Heart left ventricle (tissue), 16 donors: ENCODE measurements at places on chromosomes 4 and X. TPM values are rescaled to one million over a fixed set of nuclear protein-coding genes. Genes with fewer than 3 reads are reported as not detected.
A peak's percentile ranks its signal among the peaks of the same experiment; 100 is the strongest.

GRCh38 chr4:169266661-169267060, 4.1 kb downstream of the SH3RF1 start:
- H3K4me1 ChIP-seq: peaks cover 30% of the 10 kb centered on the region
- H3K27ac ChIP-seq: no peak overlapping the region
- no peaks in the 10 kb centered on the region for H3K36me3 ChIP-seq
- no peaks in the 10 kb centered on the region for H3K27me3 ChIP-seq

DNA sequence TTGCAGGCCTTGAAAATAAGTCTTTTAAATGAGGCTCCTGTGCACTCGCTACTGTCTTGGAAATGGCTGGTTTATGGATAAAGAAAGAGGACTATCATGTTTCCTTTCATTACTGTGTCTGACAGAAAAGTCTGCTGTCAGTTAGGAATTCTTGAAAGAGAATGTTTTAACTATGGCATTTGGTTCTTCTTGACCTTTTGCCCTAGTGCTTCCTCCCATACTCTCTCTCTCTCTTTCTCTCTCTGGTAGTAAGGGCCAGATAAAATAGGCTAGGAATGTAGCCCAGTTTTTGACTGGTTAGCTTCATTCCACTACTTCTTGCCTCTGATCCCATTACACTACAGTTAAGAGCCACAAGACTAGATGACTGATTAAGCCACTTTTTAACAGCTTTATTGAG, 29.8 kb downstream of the YY2 start:
- no peak for DNase-seq
- no peaks in the 10 kb centered on the region for H3K27me3 ChIP-seq
- no peaks in the 10 kb centered on the region for H3K4me1 ChIP-seq
- no peaks in the 10 kb centered on the region for H3K36me3 ChIP-seq

Gene RAI2
- polyA plus RNA-seq: 21.5 TPM

- peaks cover 9% of the 10 kb centered on the region for H3K27me3 ChIP-seq
- no peaks in the 10 kb centered on the region for H3K4me1 ChIP-seq
- no peak overlapping the region for H3K4me3 ChIP-seq
- H3K27ac ChIP-seq: no peak overlapping the region
- no peaks in the 10 kb centered on the region for H3K36me3 ChIP-seq
- no peak for DNase-seq
Observed at GRCh38 chr4:93776386-93777080, 52.0 kb upstream of the ATOH1 start.

GRCh38 chr4:37733240-37733867, 47.2 kb upstream of the RELL1 start:
- no peaks in the 10 kb centered on the region for H3K4me1 ChIP-seq
- no peak overlapping the region for H3K4me3 ChIP-seq
- H3K27me3 ChIP-seq: no peaks in the 10 kb centered on the region
- no peak overlapping the region for H3K27ac ChIP-seq

DNA sequence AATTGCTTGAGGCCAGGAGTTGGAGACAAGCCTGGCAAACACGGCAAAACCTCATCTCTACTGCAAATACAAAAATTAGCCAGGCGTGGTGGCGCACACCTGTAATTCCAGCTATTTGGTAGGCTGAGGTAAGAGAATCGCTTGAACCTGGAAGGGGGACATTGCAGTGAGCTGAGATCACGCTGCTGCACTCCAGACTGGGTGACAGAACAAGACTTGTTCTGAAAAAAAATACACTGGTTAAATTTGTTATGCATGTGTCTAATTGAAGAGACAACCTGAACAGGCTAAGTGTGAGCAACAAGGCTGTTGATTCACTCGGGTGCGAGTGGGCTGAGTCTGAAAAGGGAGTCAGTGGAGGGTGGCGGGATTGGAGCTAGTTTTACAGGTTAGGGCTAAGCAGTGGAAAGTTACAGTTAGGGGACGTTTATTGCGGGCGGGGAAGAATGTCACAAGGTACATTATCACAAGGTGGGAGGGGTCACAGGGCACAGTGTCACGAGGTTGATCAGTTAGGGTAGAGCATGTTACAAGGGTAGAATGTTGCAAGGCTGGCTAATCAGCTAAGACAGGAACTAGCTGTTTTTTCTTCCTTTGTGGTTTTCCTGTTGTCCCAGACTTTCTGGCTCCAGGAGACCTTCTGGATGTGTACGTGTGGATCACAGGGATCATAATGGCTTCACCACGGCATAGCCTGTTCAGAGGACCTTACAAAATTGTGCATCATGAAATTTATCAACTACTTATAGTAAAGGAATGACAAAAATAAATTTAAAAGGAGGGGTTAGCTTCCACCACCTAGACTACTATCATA, 115.8 kb downstream of the NAA11 start:
- no peak for DNase-seq
- H3K27ac ChIP-seq: no peak overlapping the region
- no peaks in the 10 kb centered on the region for H3K4me1 ChIP-seq
- H3K4me3 ChIP-seq: no peak overlapping the region
- no peaks in the 10 kb centered on the region for H3K36me3 ChIP-seq

GRCh38 chr4:39305912-39306677, 60.1 kb downstream of the RFC1 start:
- DNase-seq: peak; percentile 25
- H3K27me3 ChIP-seq: no peaks in the 10 kb centered on the region
- no peak overlapping the region for H3K4me3 ChIP-seq
- H3K27ac ChIP-seq: no peak overlapping the region
- H3K36me3 ChIP-seq: peaks cover 73% of the 10 kb centered on the region
- H3K4me1 ChIP-seq: no peaks in the 10 kb centered on the region

Gene DOK7
- polyA plus RNA-seq: 89.5 TPM

DNA sequence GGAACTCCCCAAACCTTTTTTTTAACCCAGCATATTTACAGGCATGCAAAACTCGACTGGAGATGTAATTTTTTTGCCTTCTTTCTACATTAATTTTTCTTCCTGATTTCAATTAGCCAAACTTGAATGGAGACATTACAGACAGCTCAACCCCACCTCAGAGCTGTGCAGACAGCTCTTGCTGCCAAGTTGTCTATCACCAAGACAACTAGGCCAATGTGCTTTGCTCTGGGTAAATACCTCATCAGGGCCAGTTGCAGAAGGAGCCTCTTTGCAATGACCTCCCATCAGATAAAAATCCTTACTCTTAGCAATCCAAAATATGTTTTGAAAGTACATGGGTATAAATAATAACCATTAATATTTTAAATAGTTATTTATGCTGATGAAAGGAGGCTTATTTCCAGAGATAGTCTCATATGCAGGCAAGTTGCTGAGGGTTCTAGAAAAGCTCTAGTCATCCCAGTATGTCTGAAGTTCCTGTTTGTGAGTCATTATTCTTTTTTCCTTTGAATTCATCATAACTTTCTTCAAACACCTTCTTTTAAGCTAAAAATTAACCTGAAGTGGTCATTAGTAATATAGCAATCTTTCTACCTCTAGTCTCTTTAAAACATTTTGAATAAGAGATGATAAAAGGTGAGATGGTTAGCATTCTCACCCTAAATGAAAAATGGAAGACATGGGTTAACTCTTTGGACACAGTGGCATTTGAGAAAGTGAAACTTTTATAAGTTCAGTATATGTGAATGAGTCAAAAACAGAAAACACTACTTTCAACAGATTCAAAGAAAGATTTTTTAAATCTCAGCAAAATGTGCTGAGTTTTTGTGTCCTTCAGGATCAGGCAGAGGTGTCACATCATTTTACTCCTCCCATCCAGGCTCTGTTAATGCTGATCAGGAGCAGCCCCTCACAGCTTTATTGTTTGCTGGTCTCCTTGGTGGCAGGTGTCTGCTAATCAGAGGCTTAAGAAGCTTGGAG, 475.5 kb upstream of the FGF16 start:
- H3K4me3 ChIP-seq: no peak overlapping the region
- H3K27ac ChIP-seq: no peak overlapping the region
- no peaks in the 10 kb centered on the region for H3K4me1 ChIP-seq
- no peaks in the 10 kb centered on the region for H3K36me3 ChIP-seq
- H3K27me3 ChIP-seq: no peaks in the 10 kb centered on the region
- no peak for DNase-seq

GRCh38 chr4:159224408-159224807, 121.5 kb downstream of the RAPGEF2 start:
- no peak for DNase-seq
- H3K4me3 ChIP-seq: no peak overlapping the region
- H3K27ac ChIP-seq: no peak overlapping the region
- H3K36me3 ChIP-seq: no peaks in the 10 kb centered on the region
- no peaks in the 10 kb centered on the region for H3K27me3 ChIP-seq
- peaks cover 23% of the 10 kb centered on the region for H3K4me1 ChIP-seq

DNA sequence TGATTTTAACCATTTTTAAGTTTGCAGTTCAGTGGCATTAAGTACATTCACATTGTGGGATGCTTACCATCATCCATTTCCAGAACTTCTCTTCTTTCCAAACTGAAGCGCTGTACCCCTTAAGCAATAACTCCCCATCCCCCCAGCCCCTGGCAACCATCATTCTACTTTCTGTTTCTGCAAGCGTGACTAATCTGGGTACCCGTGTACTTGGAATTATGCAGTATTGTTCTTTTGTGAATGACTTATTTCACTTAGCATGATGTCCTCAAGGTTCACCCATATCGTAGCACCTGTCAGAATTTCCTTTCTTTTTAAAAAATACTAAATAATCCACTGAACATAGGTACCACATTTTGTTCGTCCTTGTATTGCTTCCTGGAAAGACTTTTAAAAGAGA, 32.9 kb downstream of the USP9X start:
- no peaks in the 10 kb centered on the region for H3K27me3 ChIP-seq
- H3K27ac ChIP-seq: no peak overlapping the region
- no peaks in the 10 kb centered on the region for H3K36me3 ChIP-seq
- H3K4me1 ChIP-seq: peaks cover 81% of the 10 kb centered on the region
- no peak for DNase-seq

GRCh38 chrX:47229427-47229826, 3.4 kb upstream of the USP11 start:
- no peak overlapping the region for H3K4me3 ChIP-seq
- peaks cover 51% of the 10 kb centered on the region for H3K36me3 ChIP-seq
- DNase-seq: no peak
- no peaks in the 10 kb centered on the region for H3K4me1 ChIP-seq
- no peaks in the 10 kb centered on the region for H3K27me3 ChIP-seq

Gene DRP2
- polyA plus RNA-seq: 0.01 TPM

DNA sequence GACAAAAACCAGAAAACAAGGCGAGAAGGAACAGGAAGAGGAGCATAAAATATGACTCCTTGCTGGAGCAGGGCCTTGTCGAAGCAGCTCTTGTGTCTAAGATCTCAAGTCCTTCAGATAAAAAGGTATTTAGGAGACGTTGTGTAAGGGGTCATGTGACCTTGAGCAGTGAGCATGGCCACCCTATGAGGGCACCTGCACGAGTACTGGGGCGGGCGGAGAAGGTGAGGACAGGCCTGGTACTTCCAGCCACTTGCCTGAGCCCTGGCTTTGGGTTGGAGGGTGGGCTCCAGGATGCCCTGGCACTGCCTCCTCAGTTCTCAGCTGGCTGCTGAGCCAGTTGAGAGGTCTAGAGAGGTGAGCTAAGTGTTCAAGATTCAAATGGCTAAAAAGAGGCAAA, 29.9 kb downstream of the NSD2 start:
- no peak for DNase-seq
- no peaks in the 10 kb centered on the region for H3K27me3 ChIP-seq

Gene CLRN2
- polyA plus RNA-seq: not detected

GRCh38 chr4:183659872-183660242, 764 bp downstream of the TRAPPC11 start:
- no peak for DNase-seq
- H3K27me3 ChIP-seq: no peaks in the 10 kb centered on the region
- no peaks in the 10 kb centered on the region for H3K36me3 ChIP-seq
- H3K4me3 ChIP-seq: peak overlapping the region; percentile 58
- peaks cover 27% of the 10 kb centered on the region for H3K4me1 ChIP-seq
- no peak overlapping the region for H3K27ac ChIP-seq

DNA sequence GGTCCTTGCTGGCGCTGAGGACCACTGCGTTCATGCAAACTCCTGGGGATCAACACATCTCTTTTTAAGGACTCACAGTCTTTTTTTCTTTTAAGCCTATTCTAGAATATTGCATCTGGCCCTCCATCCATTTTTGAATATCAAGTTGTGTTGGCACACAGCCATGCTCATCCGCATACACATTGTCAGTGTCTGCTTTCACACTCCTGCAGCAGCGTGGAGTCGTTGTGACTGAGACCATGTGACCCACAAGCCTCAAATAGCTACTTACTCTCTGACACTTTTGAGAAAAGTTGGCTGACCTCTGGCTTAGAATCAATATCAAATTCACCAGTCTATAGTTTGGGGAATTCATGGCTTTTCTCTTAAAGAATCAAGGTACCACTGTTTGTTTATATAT, 191.8 kb upstream of the S100G start:
- H3K27me3 ChIP-seq: no peaks in the 10 kb centered on the region
- no peaks in the 10 kb centered on the region for H3K4me1 ChIP-seq
- H3K36me3 ChIP-seq: no peaks in the 10 kb centered on the region
- H3K27ac ChIP-seq: no peak overlapping the region
- no peak overlapping the region for H3K4me3 ChIP-seq

Gene ADGRL3
- 1.8 TPM for polyA plus RNA-seq

- no peaks in the 10 kb centered on the region for H3K36me3 ChIP-seq
- H3K27me3 ChIP-seq: no peaks in the 10 kb centered on the region
- H3K27ac ChIP-seq: no peak overlapping the region
- no peak for DNase-seq
- no peaks in the 10 kb centered on the region for H3K4me1 ChIP-seq
Observed at GRCh38 chr4:33086331-33086925, 2366.3 kb downstream of the PCDH7 start.

DNA sequence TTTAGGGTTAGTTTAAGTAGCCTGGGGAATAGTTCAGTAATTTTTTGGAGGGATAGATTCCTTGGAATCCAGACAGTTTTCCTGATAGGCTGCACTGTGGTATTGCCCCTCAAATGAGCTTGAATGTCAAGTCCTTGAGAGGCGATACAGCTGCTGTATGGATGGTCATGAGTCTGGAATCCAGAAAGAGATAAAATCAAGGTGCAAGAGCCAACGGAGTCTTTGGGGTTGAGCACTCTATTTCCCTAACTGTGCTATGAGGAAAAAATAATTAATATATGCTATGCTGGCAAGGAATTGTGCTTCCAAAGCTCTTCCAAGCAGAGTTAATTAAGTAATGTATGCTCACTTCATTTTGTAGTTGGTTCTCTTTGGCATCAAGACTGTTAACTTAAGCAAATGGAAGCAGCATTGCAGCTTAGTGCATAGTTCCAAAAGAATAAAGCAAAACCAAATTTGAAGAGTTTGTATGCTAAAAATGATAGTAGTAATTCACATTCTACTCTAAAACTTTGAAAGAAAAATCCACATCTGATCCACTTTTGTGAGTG, 48.8 kb downstream of the LIMCH1 start:
- no peak for DNase-seq
- H3K27me3 ChIP-seq: no peaks in the 10 kb centered on the region
- H3K4me3 ChIP-seq: no peak overlapping the region
- peaks cover 4% of the 10 kb centered on the region for H3K36me3 ChIP-seq
- no peak overlapping the region for H3K27ac ChIP-seq
- peaks cover 6% of the 10 kb centered on the region for H3K4me1 ChIP-seq

Gene CSAG1
- not detected for polyA plus RNA-seq

Gene USP17L17
- polyA plus RNA-seq: not detected
